ENCODE measurements at places on chromosomes 12 and 14.
A peak's percentile ranks its signal among the peaks of the same experiment; 100 is the strongest.

- DNase-seq = no peak
Observed at GRCh38 chr12:46647034-46647433, 178.8 kb downstream of the SLC38A4 start.

DNA sequence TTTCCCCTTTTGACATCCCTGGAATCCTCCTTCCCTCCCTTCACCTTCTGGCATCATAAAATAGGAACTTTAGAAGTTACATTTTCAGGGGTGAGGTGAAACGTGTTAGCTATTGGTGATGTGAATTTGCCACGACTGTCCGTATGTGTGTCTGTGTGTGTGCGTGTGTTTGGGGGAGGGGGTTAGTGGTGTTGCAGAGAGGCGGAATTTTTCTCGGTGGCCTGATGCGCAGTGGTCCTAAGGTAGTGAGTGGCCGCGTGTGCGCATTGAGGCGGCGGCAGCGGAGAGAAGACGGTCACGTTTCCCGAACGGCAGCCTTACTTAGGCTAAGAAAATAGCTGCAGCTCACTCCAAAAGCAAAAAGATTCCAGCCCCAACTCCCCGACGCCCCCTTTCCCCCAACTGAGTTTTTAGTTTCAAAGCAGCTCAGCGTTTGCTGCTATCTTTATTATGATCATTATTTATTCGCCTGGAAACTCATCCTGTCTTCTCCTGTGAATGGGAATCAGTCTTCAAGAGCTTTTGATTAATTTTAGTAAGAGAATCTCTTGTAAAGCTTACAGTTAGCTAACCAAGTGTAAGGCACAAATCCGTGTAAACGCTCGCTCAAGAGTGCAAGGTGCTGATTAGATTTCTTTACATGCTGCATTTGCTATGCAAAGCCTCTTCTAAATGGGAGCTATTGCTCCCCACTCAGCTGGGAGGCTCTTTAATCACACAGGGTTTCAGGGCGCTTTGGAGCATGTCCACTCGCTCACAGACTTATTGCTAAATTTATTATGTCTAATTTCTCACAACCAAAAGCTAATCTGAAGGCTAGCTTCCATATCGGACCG lies 4.7 kb downstream of the FLRT2 start:
- no peak for DNase-seq

GRCh38 chr12:2023365-2023764 lies 19.1 kb upstream of the DCP1B start:
- no peak for DNase-seq

- no peak for DNase-seq
Observed at GRCh38 chr14:54220704-54221431, 175.9 kb upstream of the CDKN3 start.

DNA sequence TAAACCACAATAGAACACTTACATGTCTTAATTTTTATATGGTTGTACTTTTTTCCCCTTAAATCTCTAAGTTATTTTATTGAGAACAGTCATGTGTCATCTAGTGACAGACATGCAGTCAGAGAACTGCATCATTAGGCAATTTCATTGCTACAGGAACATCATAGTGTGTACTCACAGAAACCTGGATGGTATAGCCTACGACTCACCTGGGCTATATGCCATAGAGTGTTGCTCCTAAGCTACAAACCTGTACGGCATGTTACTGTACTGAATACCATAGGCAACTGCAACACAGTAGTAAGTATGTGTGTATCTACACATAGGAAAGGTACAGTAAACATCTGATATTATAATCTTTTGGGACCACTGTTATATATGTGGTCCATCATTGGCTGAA lies 557.6 kb downstream of the PRKD1 start:
- peak; percentile 18 for DNase-seq

DNA sequence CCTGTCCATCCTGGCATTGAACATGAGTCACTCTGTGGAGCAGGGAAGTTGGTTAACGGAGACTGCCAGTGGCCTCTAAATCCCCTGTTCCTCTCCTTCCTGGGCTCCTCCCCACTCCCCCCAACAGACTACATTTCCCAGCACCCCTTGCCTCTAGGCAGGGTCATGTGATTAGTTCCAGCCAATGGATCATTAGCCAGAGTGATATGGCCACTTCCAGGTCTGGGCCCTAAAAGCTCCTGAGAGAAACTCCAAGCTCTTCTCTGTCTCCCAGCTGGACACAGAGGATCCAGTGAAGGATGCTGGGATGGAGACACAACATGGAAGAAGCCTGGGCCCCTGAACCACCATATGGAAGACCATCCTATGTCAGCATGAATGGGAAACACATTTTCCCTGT lies 54.4 kb upstream of the RFLNA start:
- DNase-seq = no peak

- no peak for DNase-seq
Observed at GRCh38 chr12:6069437-6070093, 54.9 kb downstream of the VWF start.

DNA sequence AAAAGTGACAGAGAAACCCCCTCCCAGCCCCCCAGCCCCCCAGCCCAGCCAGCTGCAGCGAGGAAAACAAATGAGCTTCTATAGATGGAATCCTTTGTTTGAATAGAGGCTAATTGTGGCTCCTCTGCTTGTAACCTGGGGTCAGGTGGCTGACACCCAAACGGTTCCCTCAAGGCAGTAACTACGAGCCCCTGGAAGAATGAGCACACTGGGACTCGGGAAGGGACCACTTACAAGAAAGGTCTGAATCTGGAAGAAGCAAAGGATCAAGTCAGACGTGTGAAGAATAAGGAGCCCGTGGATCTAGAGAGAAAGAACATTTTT lies 108.7 kb upstream of the FUT8 start:
- DNase-seq = no peak

- no peak for DNase-seq
Observed at GRCh38 chr12:55891310-55891709, 36.4 kb downstream of the PYM1 start.

DNA sequence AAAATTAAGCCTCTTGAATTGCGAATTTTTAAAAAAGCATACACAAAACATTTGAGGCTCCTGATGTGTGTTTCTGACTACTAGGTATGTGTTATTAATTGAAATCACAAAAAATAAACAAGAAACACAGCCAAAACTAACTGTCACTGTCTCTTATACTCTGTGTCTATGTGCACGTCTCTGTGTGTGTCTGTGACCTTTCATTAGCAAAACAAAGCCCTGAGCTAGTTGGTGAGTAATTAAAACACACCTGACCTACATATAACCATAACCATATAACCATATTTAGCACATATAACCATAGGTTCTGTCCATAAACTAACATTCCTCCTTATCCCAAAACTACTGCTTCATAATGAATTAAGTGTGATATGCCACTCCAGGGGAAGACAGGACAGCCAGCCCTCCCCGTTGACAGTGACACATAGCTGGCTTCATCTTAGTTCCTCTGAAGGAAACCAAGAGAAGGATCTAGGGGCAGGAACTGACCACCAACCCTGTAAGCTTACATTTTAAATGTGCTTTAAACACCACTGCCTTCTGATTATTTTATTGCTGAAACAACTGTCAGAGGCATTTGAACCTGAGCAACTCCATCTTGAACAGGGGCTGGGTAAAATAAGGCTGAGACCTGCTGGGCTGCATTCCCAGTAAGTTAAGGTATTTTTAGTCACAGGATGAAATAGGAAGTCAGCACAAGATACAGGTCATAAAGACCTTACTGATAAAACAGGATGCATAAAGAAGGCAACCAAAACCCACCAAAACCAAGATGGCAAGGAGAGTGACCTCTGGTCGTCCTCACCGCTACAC lies 106.7 kb downstream of the PPP2R5E start:
- no peak for DNase-seq

- no peak for DNase-seq
Observed at GRCh38 chr14:86646696-86647690, 1117.0 kb downstream of the FLRT2 start.

DNA sequence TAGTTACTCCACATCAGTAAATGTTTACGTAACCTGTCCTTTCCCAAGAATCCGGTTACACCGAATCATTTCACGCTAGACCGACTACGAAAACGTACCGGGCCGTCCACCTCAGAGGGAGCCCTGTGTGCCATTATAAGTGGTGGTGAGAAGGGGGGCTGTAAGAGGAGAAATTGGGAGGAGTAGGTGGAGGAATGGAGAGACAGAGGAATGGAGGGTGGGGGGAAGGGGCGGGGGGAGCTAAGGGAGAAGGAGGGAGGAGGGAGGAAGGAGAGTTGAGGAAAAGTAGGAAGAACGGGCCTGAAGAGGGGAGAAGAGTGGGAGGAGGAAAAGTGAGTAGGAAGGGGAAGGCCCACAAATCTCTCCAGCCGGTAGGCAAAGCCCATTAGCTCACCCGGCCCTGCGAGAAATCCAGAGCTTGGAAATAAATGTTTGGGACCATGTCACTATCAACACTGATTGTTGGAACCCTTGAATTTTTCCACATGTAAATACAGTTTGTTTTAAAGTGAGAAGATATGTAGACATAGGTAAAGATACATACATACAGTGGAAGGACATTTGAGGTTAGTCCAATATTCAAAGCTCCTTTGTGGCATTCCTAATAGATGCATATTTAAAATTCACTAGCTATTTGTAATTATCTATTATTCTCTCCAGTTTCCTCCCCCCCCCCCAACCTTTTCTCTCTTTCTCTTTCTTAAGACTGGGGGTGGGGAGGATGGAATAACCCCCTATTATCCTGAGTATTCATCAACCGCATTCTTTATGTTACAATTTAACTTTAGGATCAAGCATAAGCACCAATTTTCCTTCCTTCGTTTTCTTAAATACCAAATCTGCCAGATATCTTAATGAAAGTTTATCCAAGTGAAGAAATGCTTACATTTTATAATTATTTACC lies 2.1 kb upstream of the FOXG1 start:
- no peak for DNase-seq

DNA sequence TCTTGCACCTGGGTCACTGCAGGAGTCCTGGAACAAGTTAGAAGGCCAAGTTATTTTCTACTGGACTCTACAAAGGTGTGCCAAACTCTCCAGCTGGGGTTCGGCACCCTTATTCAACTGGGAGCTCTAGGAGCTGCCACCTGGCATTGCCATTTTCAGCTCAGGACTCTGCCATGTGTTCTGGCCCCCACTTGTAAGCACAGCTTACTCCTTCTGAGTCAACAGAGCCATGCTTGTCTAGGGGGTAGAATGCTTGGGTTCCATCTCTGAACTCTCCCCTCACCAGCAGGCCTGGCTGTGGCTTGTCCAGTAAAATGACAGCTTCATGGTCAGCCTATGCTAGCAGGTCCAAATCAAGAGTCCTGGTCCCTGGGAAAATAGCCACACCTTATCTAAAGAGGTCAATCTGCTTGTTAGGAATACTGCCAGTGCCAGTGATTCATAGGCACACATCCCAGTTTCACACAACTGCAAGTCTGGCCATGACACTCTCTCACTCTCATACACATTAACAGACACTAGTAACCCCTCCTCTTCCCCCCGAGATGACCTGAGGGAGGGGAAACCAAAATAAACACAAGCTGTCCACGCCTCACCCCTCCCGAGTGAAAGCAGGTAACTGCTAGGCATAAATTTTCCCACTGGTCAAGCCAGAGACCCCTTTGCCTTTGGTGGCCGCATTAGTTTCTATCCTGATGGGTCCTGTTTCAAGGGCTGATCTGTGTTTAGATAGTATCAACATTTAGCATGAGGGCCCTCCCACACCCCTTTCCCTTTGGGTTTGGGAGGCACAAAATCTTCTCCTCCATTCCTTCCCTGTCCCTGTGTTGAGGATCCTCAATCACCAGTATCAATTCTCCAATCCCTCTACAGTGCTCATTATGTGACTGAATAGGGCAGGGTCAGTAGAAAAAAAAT lies 182.3 kb upstream of the GZMB start:
- peak; percentile 69 for DNase-seq

DNA sequence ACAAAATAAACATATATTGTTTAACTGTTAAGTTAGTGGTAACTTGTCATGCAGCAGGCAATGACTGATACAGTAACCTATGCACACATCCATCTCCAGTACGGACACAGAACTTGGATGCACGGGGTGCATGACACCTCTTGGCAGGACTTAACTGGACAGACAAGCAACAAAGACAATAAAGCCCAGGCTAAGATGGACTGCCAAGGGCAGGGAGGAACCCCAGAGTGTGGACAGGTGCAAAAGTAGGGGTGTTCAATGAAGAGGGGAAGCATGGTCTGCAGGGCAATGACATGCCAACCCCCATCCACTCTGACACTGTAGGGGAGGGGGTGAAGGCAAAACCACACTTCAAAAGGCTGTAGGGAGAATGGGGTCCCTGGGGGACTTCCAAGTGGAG lies 11.7 kb downstream of the SSH1 start:
- DNase-seq = no peak

GRCh38 chr14:68279777-68280233 lies 460.2 kb downstream of the RAD51B start:
- no peak for DNase-seq

DNA sequence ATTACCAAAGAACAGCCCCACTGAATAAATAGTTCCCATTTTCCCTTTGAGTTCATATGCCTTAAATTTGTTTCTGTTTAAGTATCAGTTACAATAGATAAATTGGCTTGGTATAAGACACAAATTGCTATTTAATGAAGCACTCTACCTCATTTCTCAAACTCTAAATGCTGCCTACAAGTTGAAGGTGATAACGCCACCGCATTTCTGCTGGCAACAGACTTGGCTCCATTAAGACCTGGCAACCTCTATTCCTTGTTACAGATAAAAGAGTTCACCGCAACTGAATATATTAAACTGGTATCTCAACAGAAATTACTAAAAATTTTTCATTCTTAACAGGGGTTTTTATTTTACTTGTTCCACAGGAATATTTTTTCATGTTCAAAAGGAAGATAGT lies 35.6 kb downstream of the GXYLT1 start:
- no peak for DNase-seq

DNA sequence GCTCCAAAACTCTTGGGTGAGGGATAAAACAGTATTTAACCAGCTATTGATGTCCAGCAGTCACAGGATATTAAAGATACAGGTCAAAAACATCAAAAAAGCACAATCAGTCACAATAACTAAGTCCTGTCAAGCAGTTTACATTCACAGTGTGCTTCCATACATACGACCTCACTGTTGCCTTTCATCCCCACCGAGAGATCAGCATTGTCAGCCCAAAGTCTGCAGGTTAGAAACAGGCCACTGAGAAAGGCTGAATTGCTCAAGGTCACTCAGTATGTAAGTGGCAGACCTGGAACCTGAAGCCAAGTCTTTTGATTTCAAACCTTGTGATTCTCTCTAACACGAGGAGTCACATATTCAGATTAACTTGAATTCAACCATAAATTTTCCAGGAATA lies 124.9 kb downstream of the GXYLT1 start:
- DNase-seq = no peak
